Gastroesophageal sphincter (tissue), 4 donors: ENCODE measurements at places on chromosomes 1 and 21. TPM values are rescaled to one million over a fixed set of nuclear protein-coding genes. Genes with fewer than 3 reads are reported as not detected.

Gene DLGAP3
- total RNA-seq = not detected

Gene MAN1C1
- 38.1 TPM for total RNA-seq

Gene LGR6
- total RNA-seq = 0.12 TPM

Gene ZNF593OS
- not detected for total RNA-seq

Gene GPR25
- not detected for total RNA-seq

Gene KLF17
- total RNA-seq = 1.3 TPM

Gene KIF17
- 11.8 TPM for total RNA-seq

Gene AIM2
- not detected for total RNA-seq

Gene PTGER3
- 18.4 TPM for total RNA-seq

Gene AMY2B
- total RNA-seq = 31.4 TPM

Gene RBP7
- 12.8 TPM for total RNA-seq

Gene KRTAP13-4
- not detected for total RNA-seq

Gene MAP3K7CL
- 1.5 TPM for total RNA-seq

Gene LIN28A
- total RNA-seq = not detected

Gene GPR37L1
- 0.27 TPM for total RNA-seq

Gene TENT5C
- 3.6 TPM for total RNA-seq

Gene NBPF6
- not detected for total RNA-seq

Gene IVL
- total RNA-seq = 13.7 TPM

Gene DIO1
- total RNA-seq = not detected

Gene GADD45A
- 69.9 TPM for total RNA-seq

Gene RGSL1
- total RNA-seq = 0.04 TPM

Gene C1orf56
- total RNA-seq = 5.5 TPM

Gene FCGR2B
- 29.2 TPM for total RNA-seq

Gene EPHB2
- 2.4 TPM for total RNA-seq

Gene GOLT1A
- not detected for total RNA-seq

Gene INAVA
- 0.47 TPM for total RNA-seq

Gene ESRRG
- not detected for total RNA-seq

Gene FAM177B
- total RNA-seq = not detected

Gene CCDC185
- not detected for total RNA-seq

Gene ASCL5
- total RNA-seq = not detected

Gene GABRD
- total RNA-seq = not detected

Gene CD1C
- total RNA-seq = not detected

Gene EXTL1
- not detected for total RNA-seq

Gene ARMH1
- 0.77 TPM for total RNA-seq

Gene TXNDC12
- 19.3 TPM for total RNA-seq

Gene PRR9
- total RNA-seq = not detected

Gene SYTL1
- total RNA-seq = 4.8 TPM

Gene ATP6V1G3
- not detected for total RNA-seq

Gene KRTAP21-2
- total RNA-seq = not detected

Gene SH2D5
- 0.54 TPM for total RNA-seq
